Sigmoid colon (tissue), 7 donors: ENCODE measurements at places on chromosomes 4 and X. TPM values are rescaled to one million over a fixed set of nuclear protein-coding genes. Genes with fewer than 3 reads are reported as not detected.

DNA sequence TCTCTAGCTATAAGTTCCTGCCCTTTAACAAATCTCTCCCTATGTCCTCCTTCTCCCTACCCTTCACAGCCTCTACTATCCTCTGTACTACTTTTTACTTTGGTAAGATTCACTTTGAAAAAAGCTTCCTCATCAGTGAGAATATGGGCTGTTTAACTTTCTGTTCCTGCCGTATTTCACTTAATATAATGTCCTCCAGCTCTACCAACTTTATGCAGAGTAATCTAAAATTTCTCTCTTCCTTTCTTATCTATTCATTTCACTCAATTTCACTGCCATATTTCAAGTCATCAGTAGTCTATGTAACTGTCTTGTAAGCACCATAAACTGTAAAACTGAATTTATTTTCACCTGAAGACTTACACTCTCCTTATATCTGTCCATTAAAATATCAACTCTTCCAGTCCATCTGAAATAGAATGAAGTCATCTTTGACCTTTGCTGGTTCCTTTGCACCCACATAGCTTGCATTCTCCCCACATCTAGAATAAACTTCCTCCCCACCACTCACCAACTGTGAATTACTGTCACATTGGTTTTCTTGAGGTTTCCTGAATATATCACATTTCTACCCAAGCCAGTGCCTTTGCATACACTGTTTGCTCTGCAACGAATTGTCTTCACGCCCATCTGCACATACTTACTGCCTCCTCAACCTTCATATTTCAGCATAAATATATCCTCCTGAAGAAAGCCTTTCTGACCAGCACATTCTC lies 54.6 kb downstream of the ARAP2 start:
- H3K27me3 ChIP-seq: no peaks in the 10 kb centered on the region
- H3K4me3 ChIP-seq: no peak overlapping the region
- no peak for DNase-seq

- H3K27ac ChIP-seq: no peak overlapping the region
- H3K36me3 ChIP-seq: no peaks in the 10 kb centered on the region
- no peaks in the 10 kb centered on the region for H3K4me1 ChIP-seq
Measured at GRCh38 chr4:61094854-61095598, 105.1 kb upstream of the ADGRL3 start.

- no peak for DNase-seq
- no peaks in the 10 kb centered on the region for H3K27me3 ChIP-seq
- no peaks in the 10 kb centered on the region for H3K36me3 ChIP-seq
- no peak overlapping the region for H3K27ac ChIP-seq
- no peaks in the 10 kb centered on the region for H3K4me1 ChIP-seq
Measured at GRCh38 chrX:26783512-26784225, 567.7 kb downstream of the MAGEB5 start.

DNA sequence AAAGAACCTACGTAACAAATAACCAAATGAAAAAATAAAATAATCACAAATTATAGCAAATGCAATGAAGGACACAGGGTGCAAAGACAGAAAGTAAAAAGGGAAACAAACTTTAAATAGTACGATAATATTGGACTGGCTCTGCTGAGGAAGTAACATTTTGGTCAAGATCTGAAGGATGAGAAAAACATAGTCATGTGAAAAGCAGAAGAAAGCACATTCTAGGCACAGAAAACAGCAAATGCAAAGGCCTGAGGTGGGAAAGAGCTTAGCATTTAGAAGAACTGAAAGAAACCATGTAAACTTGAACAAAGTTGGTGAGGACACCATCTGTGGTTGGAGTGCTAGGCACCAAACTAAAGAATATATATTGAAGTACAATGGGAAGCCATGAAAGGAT lies 111.2 kb downstream of the PPP3CA start:
- no peaks in the 10 kb centered on the region for H3K27me3 ChIP-seq
- no peaks in the 10 kb centered on the region for H3K36me3 ChIP-seq
- no peak overlapping the region for H3K4me3 ChIP-seq
- DNase-seq: no peak

The HUWE1 gene
- 103 TPM for total RNA-seq

GRCh38 chrX:10619425-10620046 lies 849 bp downstream of the MID1 start:
- no peak for DNase-seq
- H3K36me3 ChIP-seq: no peaks in the 10 kb centered on the region
- peak overlapping the region; percentile 86 for H3K27ac ChIP-seq
- no peaks in the 10 kb centered on the region for H3K27me3 ChIP-seq
- H3K4me1 ChIP-seq: peaks cover 10% of the 10 kb centered on the region

The SLAIN2 gene
- 95.9 TPM for total RNA-seq

The GLOD5 gene
- not detected for total RNA-seq

- no peaks in the 10 kb centered on the region for H3K27me3 ChIP-seq
- no peak for DNase-seq
- H3K4me1 ChIP-seq: peaks cover 6% of the 10 kb centered on the region
Measured at GRCh38 chr4:24747234-24747975, 48.0 kb upstream of the SOD3 start.

The PHKA1 gene
- total RNA-seq: 6.1 TPM

GRCh38 chrX:130260316-130260715 lies 8.4 kb downstream of the ZNF280C start:
- no peaks in the 10 kb centered on the region for H3K36me3 ChIP-seq
- H3K27me3 ChIP-seq: no peaks in the 10 kb centered on the region
- H3K4me3 ChIP-seq: no peak overlapping the region
- no peak overlapping the region for H3K27ac ChIP-seq
- no peaks in the 10 kb centered on the region for H3K4me1 ChIP-seq
- DNase-seq: no peak

GRCh38 chr4:183700407-183700806 lies 41.3 kb downstream of the TRAPPC11 start:
- DNase-seq: no peak
- H3K27me3 ChIP-seq: no peaks in the 10 kb centered on the region
- no peak overlapping the region for H3K4me3 ChIP-seq
- H3K36me3 ChIP-seq: peaks cover 50% of the 10 kb centered on the region

The MMAA gene
- total RNA-seq: 2.6 TPM

GRCh38 chr4:150176547-150176946 lies 98.3 kb downstream of the DCLK2 start:
- no peak overlapping the region for H3K4me3 ChIP-seq
- no peaks in the 10 kb centered on the region for H3K4me1 ChIP-seq
- no peaks in the 10 kb centered on the region for H3K27me3 ChIP-seq
- no peak for DNase-seq
- no peak overlapping the region for H3K27ac ChIP-seq

The SOX3 gene
- not detected for total RNA-seq

GRCh38 chrX:39956803-39957394 lies 140.9 kb downstream of the BCOR start:
- no peak overlapping the region for H3K27ac ChIP-seq
- H3K4me1 ChIP-seq: no peaks in the 10 kb centered on the region
- H3K36me3 ChIP-seq: no peaks in the 10 kb centered on the region
- H3K27me3 ChIP-seq: no peaks in the 10 kb centered on the region
- DNase-seq: no peak
- no peak overlapping the region for H3K4me3 ChIP-seq

GRCh38 chr4:127131527-127131926 lies 501.2 kb upstream of the INTU start:
- H3K27ac ChIP-seq: no peak overlapping the region
- H3K27me3 ChIP-seq: no peaks in the 10 kb centered on the region
- H3K36me3 ChIP-seq: no peaks in the 10 kb centered on the region
- no peaks in the 10 kb centered on the region for H3K4me1 ChIP-seq
- no peak overlapping the region for H3K4me3 ChIP-seq

- H3K4me1 ChIP-seq: no peaks in the 10 kb centered on the region
- no peak for DNase-seq
- no peaks in the 10 kb centered on the region for H3K36me3 ChIP-seq
- H3K27ac ChIP-seq: no peak overlapping the region
- H3K27me3 ChIP-seq: no peaks in the 10 kb centered on the region
Measured at GRCh38 chrX:9874483-9874882, 88.3 kb downstream of the SHROOM2 start.

- H3K27ac ChIP-seq: peak within 1 kb of the TSS; percentile 87
- peak; percentile 91 for DNase-seq
- peak within 1 kb of the TSS; percentile 77 for H3K4me3 ChIP-seq
- H3K4me1 ChIP-seq: peaks cover 10% of the 10 kb centered on the region
- peaks cover 4% of the 10 kb centered on the region for H3K27me3 ChIP-seq
Measured at GRCh38 chrX:133415276-133416105, at the start of gene GPC4. Gene GPC4, minus strand, starts transcription at chrX:133415489. Its CDS starts 524 bp downstream, at chrX:133414965.

DNA sequence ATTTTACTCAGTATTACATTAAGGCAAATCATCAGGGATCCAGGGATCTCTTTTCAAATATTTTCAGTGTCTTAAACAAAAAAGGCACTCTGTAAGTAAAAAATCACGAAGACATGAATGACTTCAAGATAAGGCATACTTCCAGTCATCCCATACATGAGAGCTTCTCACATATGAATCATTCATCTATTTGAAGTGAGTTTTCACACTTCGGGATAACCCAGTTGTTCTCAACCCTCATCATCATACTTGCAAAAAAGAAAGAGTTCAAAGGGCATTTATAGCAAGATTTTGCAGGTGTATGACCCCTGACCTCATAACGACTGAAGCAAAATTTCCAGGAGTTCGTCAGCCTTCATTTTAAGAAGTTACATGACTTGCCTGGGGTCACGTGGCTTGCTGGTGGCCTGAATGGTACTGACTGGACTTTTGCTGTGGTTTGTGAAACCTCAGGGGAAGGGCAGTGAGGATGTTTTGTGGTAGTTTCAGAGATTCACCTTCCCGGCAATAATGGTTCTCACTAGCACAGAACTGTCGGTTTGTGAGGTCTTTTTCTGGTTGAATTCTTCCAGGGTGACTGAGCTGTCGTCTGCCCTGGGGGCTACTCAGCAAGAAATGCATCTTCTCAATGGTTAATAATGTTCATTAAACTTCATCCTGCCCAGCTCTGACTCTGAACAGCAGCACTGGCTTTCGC lies 115.8 kb upstream of the SHISA3 start:
- H3K4me1 ChIP-seq: no peaks in the 10 kb centered on the region
- no peaks in the 10 kb centered on the region for H3K27me3 ChIP-seq
- no peak overlapping the region for H3K4me3 ChIP-seq
- H3K27ac ChIP-seq: no peak overlapping the region
- no peak for DNase-seq

The CXCL13 gene
- total RNA-seq: not detected

The EXOC1L gene
- not detected for total RNA-seq

- peaks cover 12% of the 10 kb centered on the region for H3K36me3 ChIP-seq
- H3K27me3 ChIP-seq: no peaks in the 10 kb centered on the region
- no peak overlapping the region for H3K4me3 ChIP-seq
- no peak for DNase-seq
- H3K4me1 ChIP-seq: peaks cover 18% of the 10 kb centered on the region
Measured at GRCh38 chr4:153619811-153620210, 64.3 kb upstream of the TLR2 start.

The TRPC5OS gene
- not detected for total RNA-seq

DNA sequence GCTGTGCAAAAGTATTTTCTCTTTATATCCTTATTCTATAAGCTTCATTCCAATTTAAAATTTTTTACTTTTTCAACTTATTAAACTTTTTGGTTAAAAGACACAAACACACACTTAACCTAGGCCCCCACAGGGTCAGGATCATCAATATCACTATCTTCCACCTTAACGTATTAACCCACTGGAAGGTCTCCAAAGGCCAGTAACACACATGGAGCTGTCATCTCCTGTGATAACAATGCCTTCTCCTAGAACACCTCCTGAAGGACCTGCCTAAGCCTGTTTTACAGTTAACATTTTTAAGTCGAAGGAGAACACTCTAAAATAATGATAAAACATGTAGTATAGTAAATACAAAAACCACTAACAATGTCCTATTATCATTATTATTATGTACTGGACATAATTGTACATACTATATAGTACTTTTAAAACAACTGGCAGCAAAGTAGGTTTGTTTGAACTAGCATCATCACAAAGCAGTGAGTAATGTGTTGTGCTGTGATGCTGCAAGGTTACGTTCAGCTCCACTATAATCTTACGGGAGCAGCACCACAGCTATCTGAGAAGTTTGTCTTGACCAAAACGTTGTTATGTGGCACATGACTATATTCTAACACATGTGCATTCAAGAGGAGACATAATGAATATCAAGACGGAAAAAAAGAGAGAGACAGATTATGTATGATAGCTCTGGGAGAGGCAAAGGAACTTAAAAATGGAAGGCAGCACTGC lies 33.7 kb downstream of the DHX15 start:
- no peak overlapping the region for H3K27ac ChIP-seq
- no peak for DNase-seq
- no peaks in the 10 kb centered on the region for H3K27me3 ChIP-seq

GRCh38 chr4:6233929-6234328 lies 33.6 kb upstream of the JAKMIP1 start:
- H3K4me3 ChIP-seq: no peak overlapping the region
- peaks cover 33% of the 10 kb centered on the region for H3K27me3 ChIP-seq
- H3K36me3 ChIP-seq: no peaks in the 10 kb centered on the region
- peak; percentile 27 for DNase-seq
- H3K27ac ChIP-seq: no peak overlapping the region
- no peaks in the 10 kb centered on the region for H3K4me1 ChIP-seq

The KDM6A gene
- 30.9 TPM for total RNA-seq

- H3K27me3 ChIP-seq: peaks cover 52% of the 10 kb centered on the region
- peaks cover 8% of the 10 kb centered on the region for H3K4me1 ChIP-seq
- no peak overlapping the region for H3K4me3 ChIP-seq
Measured at GRCh38 chr4:830601-831482, 4.9 kb upstream of the CPLX1 start.

DNA sequence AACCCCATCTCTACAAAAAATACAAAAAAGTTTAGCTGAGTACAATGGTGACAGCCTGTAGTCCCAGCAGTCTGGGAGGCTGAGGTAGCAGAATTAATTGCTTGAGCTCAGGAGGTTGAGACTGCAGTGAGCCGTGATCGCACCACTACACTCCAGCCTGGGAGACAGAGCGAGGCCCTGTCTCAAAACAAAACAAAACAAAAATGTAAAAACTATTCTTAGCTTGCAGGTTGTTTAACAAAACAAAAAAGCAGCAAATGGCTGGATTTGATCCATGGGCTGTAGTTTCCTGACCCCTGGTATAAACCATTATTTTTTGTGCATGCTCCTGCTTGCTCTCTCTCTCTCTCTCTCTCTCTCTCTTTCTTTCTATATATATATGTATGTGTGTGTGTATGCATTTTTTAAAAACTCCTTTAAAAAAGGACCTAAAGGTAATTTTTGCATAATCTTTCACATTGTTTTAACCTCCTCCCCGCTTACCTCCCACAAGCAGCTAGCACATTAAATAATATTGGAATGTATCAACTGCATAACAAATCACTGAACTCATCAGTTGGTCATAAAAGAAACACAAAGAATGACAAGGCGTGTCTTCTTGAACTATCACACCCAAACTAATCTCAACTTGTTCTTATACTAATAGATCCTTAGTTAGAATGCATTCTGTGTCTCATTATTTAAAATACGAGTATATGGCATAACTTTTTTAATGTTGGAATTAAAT lies 4.8 kb downstream of the AREG start:
- H3K27ac ChIP-seq: no peak overlapping the region
- H3K36me3 ChIP-seq: no peaks in the 10 kb centered on the region
- no peak for DNase-seq
- no peak overlapping the region for H3K4me3 ChIP-seq
